ENCODE measurements at places on chromosomes 11 and 22. TPM values are rescaled to one million over a fixed set of nuclear protein-coding genes. Genes with fewer than 3 reads are reported as not detected.

GRCh38 chr11:34536056-34536455 lies 22.5 kb upstream of the ELF5 start:
- no peak for DNase-seq

- DNase-seq: no peak
Measured at GRCh38 chr22:30697975-30698374, 3.3 kb downstream of the OSBP2 start.

DNA sequence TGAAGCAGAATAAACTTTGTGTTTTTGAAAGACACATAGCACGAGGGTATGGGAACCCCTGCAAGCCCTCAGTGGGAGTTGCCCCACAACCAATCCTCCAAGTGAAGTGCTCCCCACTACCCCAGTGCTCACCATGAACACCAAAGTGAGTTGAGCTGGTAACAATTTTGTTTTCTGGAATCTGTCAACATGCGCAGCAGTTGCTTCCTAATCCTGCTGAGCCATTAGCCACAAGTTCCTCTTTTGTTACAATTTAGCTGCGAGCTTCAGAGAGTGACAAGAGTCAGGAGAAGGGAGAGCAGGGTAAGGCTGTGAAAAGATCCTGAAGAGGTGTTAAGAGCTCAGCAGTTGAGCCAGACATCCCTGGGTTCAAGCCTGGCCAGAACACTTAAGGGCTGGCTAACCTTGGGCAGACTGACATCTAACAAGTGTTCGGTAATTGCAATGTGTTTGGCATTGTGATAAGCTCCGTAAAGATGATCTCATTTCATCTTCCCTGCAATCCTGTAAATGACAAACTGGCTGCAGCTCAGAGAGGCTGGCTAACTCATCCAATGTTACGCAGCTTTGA lies 24.1 kb upstream of the ASPHD2 start:
- DNase-seq: no peak

GRCh38 chr11:26319906-26320305 lies 12.0 kb upstream of the ANO3 start:
- no peak for DNase-seq

- no peak for DNase-seq
Measured at GRCh38 chr22:47207387-47207786, 444.9 kb downstream of the TBC1D22A start.

- no peak for DNase-seq
Measured at GRCh38 chr11:69492201-69492991, 10.9 kb downstream of the LINC01488 start.

- DNase-seq: peak; percentile 65
Measured at GRCh38 chr22:32991353-32992101, 66.7 kb downstream of the SYN3 start.

- DNase-seq: peak; percentile 35
Measured at GRCh38 chr11:73340164-73340563, 32.1 kb downstream of the ARHGEF17 start.

- no peak for DNase-seq
Measured at GRCh38 chr11:86390487-86390886, 15.8 kb downstream of the CCDC81 start.

- no peak for DNase-seq
Measured at GRCh38 chr11:83140691-83141455, 16.1 kb upstream of the PCF11 start.

DNA sequence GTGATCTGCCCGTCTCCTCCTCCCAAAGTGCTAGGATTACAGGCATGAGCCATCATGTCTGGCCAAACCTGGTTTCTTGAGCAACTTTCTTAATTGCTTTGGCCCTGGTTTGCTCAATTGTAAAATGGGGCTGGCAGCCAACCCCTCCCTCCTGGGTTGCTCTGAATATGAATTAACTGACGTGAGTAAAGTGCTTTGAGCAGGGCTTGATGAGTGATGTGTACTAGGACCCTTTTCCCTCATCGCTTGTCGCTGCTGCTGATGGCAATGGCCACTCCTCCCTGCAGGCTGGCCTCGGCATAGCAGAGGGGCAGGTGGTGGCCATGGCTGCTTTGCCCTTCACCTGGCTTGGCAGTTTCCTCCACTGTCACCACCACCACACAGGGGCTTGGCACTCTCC lies 41.5 kb downstream of the RNF141 start:
- DNase-seq: no peak

GRCh38 chr11:279966-280705 lies 1.9 kb downstream of the NLRP6 start:
- DNase-seq: no peak

GRCh38 chr11:101816613-101817012 lies 98.2 kb upstream of the CEP126 start:
- DNase-seq: no peak

DNA sequence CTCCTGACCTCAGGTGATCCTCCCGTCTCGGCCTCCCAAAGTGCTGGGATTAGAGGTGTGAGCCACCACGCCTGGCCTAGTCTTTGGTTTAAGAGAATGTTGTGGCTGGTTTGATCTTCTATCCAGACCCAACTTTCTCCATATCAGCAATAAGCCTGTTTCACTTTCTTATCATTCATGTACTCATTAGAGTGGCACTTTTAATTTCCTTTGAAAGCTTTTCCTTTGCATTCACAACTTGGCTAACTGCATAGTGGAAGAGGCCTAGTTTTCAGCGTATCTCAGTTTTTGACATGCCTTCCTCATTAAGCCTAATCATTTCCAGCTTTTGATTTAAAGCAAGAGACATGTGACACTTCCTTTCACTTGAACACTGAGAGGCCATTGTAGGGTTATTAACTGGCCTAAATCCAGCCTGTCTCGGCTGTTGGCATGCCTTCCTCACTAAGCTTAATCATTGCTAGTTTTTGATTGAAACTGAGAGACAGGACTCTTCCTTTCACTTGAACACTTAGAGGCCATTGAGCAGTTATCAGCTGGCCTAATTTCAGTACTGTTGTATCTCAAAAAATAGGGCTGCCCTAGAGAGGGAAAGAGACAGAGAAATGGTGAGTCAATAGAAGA lies 13.1 kb upstream of the RPL3 start:
- DNase-seq: no peak

- DNase-seq: no peak
Measured at GRCh38 chr22:23276656-23277582, 96.6 kb downstream of the BCR start.

- DNase-seq: no peak
Measured at GRCh38 chr11:84264066-84264465, 977.9 kb upstream of the CCDC90B start.

- no peak for DNase-seq
Measured at GRCh38 chr11:134578807-134579723, 167.0 kb upstream of the B3GAT1 start.

DNA sequence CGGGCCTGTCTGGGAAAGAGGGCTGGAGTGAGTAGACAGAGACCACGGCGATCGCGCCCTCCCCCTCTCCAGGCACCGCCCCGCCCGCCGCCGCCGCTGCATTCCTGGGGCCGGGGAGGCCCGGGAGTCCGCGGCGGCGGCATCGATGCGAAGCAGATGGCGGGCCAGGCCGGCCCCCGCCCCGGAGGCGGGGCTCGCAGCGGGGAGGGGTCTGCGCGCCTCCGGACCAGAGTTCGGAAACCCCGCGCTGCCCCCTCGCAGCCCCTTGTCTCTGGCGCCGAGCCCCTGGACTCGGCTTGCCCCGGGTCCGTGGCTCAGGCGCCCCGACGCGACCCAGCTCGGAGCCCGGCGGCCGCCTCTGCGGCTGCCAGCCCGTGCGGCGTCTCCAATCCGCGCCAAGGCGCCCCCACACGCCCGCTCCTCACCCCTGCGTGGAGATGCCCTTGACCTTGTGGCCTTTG lies 1.3 kb downstream of the SCARF2 start:
- peak; percentile 29 for DNase-seq

GRCh38 chr22:35930933-35931332 lies 97.7 kb downstream of the RBFOX2 start:
- peak; percentile 68 for DNase-seq

DNA sequence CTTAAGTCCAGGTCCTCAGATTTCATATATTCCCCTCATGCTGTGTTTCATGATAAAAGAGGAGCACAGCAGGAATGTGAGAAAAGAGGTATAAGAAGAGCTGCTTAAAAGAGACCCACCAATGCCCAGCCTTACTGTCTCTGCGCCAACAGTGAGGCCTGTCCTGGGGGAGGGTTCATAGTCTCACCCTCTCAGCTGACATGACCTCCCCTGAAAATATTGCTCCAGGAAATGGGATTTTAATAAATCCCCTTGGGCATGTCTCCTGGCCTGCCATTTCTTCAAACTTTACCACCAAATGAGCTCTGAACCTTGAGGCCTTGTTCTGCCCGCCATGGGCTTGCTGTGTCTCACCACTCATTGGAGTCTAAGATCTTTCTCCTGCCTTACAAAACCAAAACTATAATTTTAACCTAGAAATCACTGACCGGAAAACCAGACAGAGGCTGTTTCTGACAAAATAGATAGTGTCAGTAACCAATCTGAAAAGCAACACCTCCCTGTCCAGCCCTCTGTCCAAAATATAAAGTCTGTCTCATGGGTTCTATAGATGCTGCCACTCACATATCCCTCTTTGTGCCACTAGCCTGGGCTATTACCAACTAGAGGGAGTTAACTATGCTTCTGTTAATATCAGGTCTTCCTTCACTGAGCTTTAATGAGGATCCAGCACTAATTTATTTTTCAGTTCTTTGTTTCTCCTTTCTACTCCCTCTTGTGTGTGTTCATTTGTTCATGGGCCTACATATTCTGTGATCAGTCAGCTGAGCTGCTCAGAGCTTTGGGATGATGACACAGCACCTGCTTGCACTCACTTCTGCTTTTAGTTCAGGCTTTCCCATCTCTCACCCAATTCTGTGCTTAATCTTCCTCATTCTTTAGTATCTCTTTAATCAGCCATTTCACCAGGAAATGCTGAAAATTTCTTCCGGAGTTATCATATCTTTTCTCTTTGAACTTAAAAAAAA lies at the start of gene OR2AG2:
Gene OR2AG2 (minus strand): TSS at position 51 of the 968 bp plus-strand sequence. CDS start 3,019 bp downstream, outside the sequence.
- DNase-seq: no peak

- DNase-seq: no peak
Measured at GRCh38 chr11:62535802-62536201, 10.8 kb downstream of the AHNAK start.

GRCh38 chr11:130650456-130651030 lies 202.1 kb downstream of the ADAMTS15 start:
- DNase-seq: no peak

DNA sequence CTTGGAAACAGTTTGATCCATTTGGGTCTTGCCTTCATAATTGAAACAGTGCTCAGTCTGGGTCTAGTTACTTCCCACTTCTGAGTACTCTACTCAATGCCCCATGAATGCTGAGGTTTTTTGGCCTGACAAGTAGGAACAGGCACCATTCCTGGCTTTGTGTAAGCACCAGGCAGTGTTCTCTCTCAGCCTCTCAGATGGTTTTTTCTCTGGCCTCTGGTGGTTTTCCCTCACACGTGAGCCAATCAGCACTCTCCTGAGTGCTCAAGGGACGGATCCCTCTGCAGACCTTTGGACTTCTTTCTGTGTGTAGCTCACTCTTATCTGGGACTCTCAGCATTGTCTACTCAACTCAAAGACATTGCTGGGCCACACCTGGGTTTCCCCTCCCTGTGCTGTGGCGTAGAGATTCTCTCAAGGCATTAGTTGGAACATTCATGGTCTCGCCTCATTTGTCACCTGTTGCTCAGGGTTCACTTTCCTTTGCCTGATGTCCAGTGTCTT lies 21.3 kb downstream of the SIK2 start:
- DNase-seq: no peak

- DNase-seq: peak; percentile 98
Measured at GRCh38 chr11:57322256-57323166, 2.2 kb downstream of the TNKS1BP1 start.

GRCh38 chr11:45331839-45332238 lies 45.7 kb upstream of the SYT13 start:
- DNase-seq: no peak

Gene ELMOD1
- total RNA-seq: not detected

Gene HBB
- total RNA-seq: not detected

Gene POLR3H
- 21.5 TPM for total RNA-seq

Gene SEPTIN3
- 0.05 TPM for total RNA-seq

Gene PARVG
- total RNA-seq: not detected

Gene ACR
- total RNA-seq: not detected

Gene OR9G1
- total RNA-seq: not detected

Gene GAL3ST1
- not detected for total RNA-seq

Gene ARHGAP8
- not detected for total RNA-seq

Gene RCOR2
- total RNA-seq: 1.1 TPM

Gene SLC22A9
- total RNA-seq: not detected

Gene FAM227A
- total RNA-seq: 0.17 TPM

Gene CDCA5
- 47.9 TPM for total RNA-seq

Gene KRTAP5-9
- total RNA-seq: not detected

Gene ST14
- 0.30 TPM for total RNA-seq

Gene RTN4R
- 2.4 TPM for total RNA-seq

Gene SLC22A8
- not detected for total RNA-seq

Gene TTC12
- total RNA-seq: 6.7 TPM

Gene P2RY2
- total RNA-seq: 0.84 TPM
